ENCODE measurements at places on chromosomes 7 and 10.

DNA sequence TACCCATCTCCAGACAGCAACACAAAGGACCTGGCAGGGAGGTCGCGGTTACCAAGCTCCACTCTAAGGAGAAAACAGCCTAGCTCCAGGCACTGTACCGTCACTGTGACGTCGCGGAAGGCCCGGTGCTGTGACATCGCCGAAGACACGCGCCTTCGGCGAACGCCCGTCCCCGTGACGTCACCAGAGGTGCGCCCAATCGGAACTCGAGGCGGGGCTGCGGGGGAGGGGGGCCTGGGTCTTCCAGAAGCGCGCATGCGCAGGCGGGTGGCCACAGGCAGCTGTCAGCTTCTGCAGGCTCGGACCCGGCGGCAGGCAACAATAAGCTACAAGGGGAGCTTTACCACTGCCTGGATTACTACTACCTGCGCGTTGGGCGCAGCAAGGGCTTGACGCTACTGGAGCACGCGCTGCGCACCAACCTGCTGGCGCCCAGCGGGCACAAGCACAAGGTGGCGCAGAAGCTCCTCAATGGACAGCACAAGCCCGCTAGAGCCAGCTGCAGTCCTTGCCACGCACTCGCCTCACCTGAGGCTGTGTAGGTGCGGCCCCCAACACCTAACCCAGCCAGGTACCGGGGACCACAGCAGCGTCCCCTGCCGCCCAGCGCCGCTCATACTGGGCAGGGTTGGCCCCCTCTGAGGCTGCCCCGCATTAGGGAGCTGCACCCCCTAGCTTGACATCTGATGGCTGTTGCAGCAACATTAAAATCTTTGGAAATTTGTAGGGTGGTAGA lies 208.4 kb downstream of the TPST1 start:
- DNase-seq: peak; percentile 89

GRCh38 chr7:129644634-129645230 lies 33.2 kb downstream of the NRF1 start:
- no peak for DNase-seq

- no peak for DNase-seq
Measured at GRCh38 chr10:11576092-11576809, 35.2 kb downstream of the USP6NL start.

DNA sequence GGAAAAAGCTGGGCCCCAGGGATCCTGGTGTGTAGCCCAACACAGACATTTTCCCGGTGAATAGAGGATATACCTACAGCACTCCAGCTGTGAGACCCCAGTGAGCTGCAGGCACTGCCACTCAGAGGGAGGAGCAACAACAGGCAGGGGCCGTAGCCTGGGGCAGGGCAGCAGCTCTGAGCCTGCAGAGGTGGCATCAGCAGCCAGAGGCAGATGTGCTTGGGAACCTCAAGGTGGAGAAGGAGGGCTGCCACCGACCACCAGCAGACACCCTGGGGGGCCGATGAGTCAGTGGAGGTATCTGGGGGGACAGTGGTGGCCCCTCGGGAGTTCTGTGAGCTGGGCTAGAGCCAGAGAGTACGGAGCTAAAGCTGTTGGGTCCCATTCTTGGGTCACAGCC lies 110.2 kb upstream of the GDF10 start:
- DNase-seq: no peak

DNA sequence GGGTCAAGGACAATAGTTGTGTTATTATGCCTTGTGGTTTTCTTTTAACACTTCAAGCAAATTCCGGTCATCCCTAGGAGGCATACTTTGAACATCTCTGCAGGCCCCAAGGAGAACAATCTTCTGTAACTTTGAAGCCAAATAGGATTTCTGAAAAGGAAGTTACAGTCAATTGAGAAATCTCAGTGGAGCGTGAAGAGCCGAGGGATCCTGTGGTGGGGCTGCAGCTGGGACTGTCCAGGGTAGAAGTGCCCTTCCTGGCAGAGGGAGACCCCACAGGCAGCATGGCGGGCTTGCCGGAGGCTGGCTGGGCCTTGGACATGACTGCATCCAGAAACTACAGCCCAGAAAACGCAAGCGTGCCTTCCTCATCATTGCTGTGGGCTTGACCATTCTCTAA lies 179.7 kb downstream of the PTPN20 start:
- DNase-seq: no peak

DNA sequence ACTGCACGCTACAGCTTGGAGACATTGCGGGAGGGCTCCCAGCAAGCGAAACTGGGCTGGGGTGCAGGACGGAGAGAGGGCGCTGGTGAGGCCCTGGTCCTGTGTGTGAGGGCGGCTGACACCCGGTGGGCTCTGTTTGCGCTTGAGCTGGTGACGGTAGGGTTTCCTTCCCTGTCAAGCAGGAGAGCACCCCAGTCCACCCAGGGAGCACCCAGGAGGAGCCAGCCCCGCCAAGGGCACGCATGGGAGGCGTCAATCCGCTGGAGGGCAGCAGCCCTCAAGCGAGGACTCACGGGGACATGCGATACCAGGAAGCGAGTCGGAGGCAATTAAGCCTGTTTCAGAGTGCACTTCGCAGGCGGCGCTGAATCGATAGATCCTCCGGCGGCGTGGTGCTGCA lies 109.4 kb downstream of the MAD1L1 start:
- DNase-seq: no peak

DNA sequence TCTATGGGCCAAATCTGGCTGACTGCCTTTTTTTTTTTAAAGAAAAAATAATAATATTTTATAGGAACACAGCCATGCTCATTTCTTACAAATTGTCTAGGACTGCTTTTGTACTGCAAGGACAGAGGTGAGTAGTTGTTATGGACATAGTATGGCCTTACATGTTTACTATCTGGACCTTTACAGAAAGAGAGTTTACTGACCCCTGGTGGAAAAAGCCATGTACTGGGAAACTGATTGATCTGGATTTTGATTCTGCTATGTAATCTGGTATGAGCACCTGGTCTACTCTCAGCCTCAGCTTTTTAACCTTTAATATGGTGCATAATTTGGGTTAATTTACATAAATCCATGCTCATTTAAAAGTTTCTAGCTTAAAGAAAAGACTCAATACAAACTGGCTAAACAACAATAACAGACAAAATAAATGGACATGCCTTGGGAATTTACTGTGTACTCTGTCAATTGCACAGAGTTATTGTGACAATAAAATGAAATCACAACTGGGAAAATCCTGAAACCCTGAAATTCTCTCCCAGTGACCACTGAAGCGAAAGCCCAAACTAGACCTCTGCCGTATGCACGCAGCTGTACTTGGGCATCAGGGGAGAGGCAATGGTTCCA lies 260.7 kb downstream of the BMPER start:
- DNase-seq: no peak

- DNase-seq: peak; percentile 59
Measured at GRCh38 chr10:99993701-99994689, 15.8 kb downstream of the DNMBP start.

DNA sequence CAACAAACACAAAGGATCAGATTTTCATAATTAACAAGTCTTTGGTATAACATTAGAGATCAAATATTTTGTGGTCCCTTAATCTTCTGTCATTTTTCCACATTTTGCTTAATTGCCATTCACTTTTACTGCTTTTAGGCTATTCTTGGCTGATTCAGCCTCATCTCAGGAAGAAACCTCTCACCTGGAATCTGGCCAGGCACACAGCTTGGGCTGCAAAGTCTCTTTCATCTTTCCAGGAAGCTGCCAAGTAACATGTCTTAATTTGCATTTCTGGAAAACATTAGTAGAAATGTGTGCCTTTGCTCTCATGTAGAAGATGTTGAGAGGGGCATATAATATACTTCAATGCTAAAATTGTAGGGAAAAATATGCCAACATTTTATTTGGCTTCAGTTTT lies 174.2 kb upstream of the STEAP4 start:
- peak; percentile 24 for DNase-seq

DNA sequence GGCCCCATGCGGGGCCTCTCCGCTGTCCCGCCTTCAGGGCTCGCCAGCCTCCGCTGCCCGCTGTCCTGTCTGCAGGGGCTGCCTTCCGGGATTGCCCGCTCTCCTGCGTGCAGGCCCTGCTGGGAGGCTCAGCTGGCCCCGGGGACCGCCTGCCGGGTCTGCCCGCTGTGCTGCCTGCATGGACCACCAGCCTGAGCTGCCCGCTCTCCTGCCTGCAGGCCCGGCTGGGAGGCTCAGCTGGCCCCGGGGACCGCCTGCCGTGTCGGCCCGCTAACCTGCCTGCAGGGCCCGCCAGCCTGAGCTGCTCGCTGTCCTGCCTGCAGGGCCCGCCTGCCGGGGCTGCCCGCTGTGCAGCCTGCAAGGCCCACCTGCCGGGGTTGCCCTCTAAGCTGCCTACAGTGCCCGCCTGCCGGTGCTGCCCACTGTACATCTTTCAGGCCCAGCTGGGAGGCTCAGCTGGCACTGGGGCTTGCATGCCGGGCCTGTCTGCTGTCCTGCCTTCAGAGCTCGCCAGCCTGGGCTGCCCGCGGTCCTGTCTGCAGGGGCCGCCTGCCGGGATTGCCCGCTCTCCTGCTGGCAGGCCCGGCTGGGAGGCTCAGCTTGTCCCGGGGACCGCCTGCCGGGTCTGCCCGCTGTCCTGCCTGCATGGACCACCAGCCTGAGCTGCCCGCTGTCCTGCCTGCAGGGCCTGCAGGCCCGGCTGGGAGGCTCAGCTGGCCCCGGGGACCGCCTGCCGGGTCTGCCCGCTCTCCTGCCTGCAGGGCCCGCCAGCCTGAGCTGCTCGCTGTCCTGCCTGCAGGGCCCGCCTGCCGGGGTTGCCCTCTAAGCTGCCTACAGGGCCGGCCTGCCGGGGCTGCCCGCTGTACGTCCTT lies 165.1 kb downstream of the GLRX3 start:
- DNase-seq: no peak

DNA sequence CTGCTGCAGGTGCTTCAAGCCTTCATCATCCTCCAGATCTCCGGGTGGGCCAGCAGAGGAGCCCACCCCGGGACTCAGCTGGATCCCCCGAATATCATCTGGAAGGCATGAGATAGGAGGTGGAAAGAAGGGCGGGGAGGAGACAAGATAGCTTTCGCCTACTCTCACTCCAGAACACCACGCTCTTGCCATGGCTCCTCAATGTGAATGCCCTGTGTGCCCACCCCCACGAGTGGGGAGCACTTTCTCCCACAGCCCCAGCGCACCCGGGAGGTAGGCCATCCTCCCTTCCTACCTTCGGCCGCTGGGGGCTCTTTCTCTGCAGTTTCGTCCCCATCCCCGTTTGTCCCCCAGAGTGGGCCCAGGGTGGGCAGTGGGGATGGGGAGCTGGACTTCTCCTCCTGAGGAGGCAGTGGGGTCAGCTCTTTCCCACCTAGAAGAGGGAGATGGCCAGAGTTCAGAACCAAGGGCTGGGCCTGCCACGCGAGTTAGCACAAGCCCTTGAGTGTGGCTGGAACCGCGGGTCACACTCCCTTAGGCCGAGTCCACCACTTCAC lies 8.9 kb downstream of the GIGYF1 start:
- DNase-seq: no peak

DNA sequence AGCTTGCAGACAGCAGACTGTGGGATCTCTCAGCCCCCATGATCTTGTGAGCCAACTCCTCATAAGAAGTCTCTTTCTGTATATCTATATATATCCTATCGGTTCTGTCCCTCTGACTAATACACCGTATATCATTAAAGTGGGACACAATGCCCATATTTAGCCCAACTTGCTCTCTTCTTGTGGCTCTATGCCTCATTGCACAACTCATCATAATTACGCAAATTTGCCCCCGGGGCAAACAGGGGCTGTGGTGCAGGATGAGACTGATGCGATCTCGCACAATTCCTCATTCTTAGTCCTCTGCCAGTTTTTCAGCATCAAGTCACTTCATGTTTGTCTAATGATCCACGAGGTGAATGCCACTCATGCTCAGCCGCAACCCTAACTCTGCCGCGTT lies 183.2 kb downstream of the PRPF18 start:
- DNase-seq: no peak

- no peak for DNase-seq
Measured at GRCh38 chr10:9800571-9800970, 1217.1 kb upstream of the CELF2 start.

DNA sequence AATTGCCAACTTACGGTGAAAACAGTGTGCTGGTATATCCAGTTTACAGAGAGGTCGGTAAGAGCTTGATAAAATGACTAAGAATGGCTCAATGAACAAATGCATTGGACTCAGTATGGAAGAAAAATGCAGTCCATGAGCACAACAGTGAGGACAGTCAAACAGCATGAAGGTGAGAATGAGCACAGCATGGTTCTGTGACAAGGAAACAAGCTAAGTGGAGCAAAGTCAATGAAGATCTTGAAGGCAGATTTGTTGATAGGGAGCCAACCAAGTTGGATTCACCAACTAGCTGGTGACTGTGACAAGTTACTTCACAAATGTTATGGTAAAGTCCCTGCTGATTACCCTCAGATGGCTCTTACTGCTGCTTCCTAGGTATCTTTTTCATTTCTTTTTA lies 75.9 kb downstream of the SHOC2 start:
- DNase-seq: no peak

GRCh38 chr10:79075418-79075817 lies 6.7 kb downstream of the ZMIZ1 start:
- no peak for DNase-seq

GRCh38 chr10:95303535-95303934 lies 12.7 kb upstream of the PDLIM1 start:
- DNase-seq: no peak

DNA sequence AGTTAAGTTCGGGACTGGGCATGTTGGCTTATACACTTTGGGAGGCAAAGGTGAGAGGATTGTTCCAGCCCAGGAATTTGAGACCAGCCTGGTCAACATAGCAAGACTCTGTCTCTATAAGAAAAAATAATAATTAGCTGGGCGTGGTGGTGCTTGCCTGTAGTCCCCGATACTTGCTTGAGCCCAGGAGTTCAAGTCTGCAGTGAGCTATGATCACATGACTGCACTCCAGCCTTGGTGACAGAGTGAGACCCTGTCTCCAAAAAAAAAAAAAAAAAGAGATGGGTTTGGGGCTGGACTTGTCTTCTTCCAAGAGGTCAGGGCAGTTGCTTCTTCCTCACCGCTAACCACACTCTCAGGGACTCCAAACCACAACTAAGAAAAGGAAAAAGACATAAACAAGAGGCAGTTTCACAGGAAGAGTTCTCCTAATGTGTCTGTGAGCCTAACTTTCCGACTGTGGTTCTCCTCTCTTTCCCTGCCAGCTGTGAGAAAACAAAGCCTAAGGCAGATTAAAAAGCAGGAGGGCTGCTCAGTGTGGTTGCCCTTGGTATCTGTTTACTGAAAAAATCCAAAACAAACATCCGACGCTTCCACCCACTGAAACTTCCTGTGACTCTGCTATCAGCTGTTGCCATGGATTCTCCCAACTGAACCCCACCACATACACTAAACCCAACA lies 2.4 kb upstream of the SERPINE1 start:
- no peak for DNase-seq

GRCh38 chr10:49243139-49243538 lies 54.9 kb upstream of the TMEM273 start:
- no peak for DNase-seq

GRCh38 chr10:121282797-121283515 lies 315.3 kb downstream of the FGFR2 start:
- DNase-seq: no peak

- DNase-seq: no peak
Measured at GRCh38 chr7:138388673-138389491, 71.2 kb upstream of the TRIM24 start.

Data from left cardiac atrium (tissue), 4 donors.